CD4-positive, alpha-beta T cell treated with Interleukin-17A for 1 hour (primary cell): ENCODE measurements at places on chromosomes 7 and 10.

GRCh38 chr7:149310113-149310836, 48.3 kb downstream of the ZNF783 start:
- DNase-seq = peak; percentile 45

GRCh38 chr7:137753948-137754851, 92.6 kb downstream of the DGKI start:
- no peak for DNase-seq

DNA sequence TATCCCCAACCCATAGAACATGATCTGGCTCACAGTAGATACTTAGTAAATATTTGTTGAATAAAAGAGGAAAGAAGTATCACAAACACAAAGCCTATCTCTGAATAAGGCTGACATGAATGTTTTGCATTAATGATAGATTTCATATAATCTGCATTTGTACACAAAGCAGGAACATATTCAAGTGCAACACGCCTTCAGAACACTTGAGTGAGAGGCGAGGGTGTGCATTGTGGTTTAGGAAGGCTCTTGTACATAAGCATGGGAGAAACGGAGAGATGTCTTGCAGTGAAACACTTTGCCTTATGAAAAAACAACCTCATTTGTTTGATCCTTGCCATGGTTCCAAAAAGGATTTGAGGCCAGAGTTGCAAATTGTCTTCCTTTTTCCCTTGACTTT, 14.1 kb upstream of the SFMBT2 start:
- no peak for DNase-seq

DNA sequence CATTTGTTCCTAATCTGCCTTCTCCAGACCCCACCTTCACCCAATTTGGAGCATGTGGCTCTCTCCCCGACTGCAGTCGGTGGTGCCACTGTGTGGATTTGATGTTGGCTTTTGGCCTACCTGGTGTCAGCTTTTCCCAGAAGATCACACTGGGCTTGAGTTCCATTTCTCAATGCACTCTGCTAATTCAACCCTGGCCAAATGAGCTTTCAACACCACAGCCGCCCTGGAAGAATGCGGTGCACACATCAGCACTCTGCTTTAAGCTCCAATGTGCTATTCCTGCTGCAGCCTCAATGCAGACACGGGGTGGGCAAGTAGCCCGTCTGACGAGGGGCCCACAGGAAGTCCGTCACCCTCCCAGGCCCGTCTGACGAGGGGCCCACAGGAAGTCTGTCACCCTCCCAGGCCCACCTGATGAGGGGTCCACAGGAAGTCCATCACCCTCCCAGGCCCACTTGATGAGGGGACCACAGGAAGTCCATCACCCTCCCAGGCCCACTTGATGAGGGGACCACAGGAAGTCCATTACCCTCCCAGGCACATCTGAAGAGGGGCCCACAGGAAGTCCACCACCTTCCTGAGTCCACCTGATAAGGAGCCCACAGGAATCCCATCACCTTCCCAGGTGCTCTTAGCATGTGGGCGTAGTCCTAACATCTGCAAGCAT, 64.4 kb downstream of the ASB13 start:
- DNase-seq = no peak

DNA sequence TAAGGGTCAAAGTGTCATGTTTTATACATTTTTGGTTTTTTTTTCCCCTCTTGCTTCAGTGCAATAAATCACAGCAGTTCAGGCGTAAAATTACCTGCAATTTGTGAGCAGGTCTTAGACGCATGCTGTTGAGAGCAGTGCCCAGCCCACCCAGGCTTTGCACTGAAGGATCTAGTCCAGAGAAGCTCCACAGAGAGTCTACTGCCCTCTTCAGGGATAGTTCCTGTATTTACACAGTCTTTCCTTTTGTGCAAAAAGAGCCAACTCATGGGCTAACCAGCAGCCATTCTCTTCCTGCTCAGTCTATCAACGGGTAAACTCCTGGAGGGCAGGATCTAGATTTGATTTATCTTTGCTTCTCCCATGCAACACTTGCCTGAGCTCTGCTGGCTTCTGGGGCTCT, 82.2 kb upstream of the NAMPT start:
- DNase-seq = peak; percentile 13

- no peak for DNase-seq
These were observed 37.3 kb upstream of the PDZD8 start for GRCh38 chr10:117412469-117413010.

DNA sequence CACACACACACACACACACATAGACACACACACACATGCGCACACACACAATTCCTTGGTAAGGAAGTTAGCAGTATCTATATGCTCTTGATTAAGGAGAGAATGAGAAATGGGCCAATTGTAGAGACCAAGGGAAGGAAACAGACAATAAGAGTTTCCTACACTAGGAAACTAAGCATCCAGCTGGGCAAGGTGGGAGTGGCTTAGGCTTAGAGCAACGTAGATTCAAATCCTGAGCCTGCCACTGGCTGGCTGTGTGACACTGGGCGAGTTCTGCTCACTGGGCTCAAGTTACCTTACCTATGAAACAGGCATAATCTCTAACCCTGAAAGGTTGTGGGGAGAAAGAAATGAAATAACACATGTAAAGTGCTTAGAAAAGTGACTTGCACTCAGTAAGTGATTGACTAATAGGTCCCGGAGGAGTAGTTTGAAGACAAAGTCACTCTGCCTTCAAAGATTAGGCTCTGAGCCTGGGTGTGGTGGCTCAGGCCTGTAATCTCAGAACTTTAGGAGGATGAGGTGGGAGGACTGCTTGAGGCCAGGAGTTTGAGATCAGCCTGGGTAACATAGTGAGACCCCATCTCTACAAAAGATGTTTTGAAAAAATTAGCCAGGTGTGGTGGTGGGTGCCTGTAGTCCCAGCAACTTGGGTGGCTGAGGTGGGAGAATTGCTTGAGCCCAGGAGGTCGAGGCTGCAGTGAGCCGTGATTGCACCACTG, 701.4 kb downstream of the PARD3 start:
- DNase-seq = no peak

DNA sequence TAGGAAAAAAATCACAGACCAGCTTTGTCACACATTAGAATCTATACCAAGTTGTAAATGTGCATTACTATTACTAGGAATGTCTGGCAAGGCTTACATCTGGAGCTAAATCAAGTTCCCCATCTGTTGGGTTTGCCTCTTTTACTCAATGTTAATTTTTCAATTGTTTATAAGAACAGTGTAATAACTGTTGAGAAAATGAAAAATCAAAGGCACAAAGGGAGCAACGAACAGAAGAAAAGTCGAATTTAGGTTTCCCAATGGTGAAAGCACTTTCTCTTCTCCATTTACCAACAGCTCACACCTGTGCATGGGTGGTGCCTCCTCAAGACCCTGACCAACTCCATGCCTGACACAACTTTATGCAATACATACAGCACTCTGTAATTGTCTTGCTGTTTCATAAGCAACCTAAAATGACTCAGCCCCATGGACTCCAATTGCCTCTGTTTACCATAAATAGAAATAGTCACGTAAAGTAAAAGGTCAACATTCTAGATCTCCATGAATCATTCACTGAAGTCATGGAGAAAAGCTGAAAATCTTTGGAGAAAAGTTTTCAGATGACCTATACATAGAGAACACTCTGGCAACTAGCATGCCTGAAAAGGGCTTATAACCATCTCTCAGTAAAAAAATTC, 95.5 kb upstream of the KCNIP2 start:
- DNase-seq = no peak

DNA sequence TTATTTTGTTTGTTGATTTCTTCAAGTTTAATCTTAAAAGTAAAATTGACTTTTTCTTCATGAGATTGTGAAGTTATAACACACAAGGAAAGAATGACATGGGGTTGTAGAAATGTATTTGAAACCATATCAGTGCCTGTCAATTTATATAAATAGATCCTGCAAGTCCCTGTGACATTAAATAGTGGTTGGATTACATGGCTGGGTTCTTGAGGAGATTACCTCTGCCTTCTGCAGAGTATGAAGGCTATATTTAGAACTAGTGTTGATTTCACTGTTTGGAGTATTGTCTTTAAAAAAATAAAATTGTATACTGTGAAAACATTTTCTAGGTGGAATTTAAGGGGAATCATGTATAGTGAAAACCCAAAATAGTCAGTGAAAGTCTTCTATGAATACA, 385.8 kb upstream of the SMIM30 start:
- DNase-seq = no peak

GRCh38 chr10:99938563-99938962, 71.2 kb downstream of the DNMBP start:
- DNase-seq = no peak

DNA sequence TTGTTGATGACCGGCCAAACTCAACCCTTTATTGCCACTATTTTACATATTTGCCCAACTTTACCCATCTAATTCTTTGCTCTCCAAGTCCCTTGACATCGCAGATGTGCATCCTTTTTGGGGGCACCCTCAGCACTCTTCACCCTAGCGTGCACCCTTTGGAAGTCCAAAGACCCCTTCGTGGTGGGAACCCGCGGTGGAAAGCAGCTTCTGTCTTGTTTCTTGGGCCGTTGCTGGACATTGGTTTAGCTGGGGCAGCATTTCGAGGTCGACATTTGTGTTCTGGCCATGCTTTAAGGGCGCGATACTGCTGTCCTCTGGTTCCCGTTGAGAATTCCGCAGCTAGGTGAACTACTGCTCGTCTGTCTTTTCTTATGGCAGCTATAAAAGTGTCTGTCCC, 326 bp upstream of the PAPOLB start:
- no peak for DNase-seq

DNA sequence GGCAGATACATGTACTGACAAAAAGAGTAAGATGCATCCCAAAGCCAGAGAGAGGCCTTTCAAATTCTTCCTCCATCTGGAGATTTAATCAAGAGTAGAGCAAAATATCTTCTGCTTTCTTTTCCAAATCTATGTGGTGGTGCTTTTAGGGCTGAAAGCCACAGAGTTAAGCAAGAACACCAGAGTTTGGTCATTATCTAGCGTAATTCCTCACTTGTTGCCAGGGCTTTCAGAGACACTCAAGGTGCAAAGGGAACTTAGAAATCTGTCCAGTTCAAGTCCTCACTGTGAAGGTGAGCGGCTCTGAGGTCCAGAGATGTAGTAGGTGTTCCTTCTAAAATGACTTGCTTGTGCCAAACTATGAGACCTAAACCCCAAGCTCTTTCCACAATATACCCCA, 10.9 kb upstream of the NFE2L3 start:
- no peak for DNase-seq

GRCh38 chr7:121107923-121108498, 119.5 kb downstream of the CPED1 start:
- DNase-seq = peak; percentile 62

- no peak for DNase-seq
These were observed 116.8 kb upstream of the JCAD start for GRCh38 chr10:30176182-30176581.

- no peak for DNase-seq
These were observed 80.8 kb downstream of the CYP26A1 start for GRCh38 chr10:93154531-93154930.

DNA sequence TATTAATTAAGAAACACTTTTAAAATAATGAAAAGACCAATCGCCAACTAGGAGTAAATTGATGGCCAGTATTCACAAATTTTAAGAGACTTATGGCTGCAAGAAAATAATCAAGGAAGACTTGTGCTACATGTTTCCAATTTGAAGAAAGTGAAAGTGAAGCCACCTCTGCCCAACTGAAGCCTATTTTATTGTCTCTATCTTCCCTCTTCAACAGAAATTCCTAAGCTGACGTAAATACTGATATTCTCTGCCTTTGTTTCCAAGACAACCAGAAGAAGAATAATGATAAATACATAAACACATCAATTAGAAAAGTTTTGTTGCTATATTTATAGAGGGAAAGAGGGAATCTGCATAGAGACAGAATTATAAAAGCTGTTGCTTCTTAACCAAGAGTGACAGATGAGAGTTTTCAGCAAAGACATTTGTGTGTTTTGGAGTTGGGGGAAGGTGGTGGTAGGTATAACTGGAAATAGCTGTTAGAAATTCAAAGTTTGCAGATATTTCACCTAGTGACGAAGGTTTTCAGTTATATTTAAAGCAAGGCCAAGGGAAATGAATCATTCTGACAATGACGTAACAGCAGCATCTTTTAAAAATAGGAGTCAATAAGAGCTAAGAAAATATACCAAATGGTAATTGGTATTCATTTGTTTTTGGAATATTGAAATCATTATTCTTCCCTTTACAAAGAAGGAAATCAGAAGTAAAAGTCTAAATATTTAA, 576.6 kb upstream of the SORCS1 start:
- DNase-seq = no peak

GRCh38 chr7:38584443-38585210, 46.5 kb downstream of the AMPH start:
- no peak for DNase-seq

DNA sequence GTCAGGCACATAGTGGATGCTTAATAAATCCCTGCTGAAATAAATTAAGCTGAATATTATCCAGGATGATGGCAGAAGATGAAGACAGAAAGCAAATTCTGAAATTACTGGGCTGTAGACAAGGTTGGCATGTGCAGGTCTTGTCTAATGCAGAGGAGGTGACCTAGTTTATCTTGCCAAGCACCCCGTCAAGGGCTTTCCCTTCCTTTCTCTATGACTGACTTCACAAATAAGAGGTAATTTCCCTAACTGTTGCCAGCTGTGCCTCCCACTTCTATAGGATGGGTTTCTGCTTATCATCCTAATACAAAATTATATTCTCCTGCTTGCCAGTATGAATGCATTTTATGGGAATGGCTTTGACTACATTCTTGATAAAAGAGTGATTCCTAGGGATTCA, 38.0 kb downstream of the LHFPL3 start:
- no peak for DNase-seq

- no peak for DNase-seq
These were observed 97.9 kb downstream of the TMEM168 start for GRCh38 chr7:112692333-112692732.

DNA sequence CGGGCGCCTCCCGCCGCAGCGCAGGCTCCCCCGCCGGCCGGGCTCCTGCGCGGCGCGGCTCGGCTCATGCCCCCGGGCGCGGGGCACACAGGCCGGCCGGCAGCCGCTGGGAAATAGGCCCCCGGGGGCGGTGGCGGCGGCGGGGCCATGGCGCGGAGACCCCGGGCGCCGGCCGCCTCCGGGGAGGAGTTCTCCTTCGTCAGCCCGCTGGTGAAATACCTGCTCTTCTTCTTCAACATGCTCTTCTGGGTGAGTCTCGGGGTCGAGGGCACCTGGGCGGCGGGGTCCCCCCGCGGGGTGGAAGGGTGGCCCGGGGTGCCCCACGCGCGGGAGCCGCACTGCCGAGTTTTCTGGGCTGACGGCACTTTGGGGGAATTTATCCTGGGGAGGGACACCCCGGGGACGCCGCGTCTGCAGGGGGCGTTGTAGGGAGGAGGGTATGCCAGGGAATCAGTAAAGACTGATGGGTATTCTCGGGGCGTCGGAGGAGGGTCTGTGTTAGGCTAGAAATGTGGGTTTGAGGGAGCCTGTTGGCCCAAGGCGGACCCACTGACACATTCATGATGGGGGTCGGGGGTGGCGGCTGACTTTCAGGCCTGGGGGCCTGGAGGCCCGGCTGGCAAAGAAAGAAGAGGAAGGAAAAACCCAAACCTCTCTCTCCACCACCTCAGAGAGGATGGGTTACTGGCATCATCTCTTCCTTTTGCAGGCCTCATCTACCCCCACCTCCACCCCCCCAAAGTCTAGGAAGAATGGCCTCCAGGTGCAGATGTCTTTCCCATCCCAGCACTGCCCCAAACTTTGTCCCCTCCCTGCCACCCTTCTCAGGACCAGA, 544 bp downstream of the TSPAN33 start:
- peak; percentile 18 for DNase-seq

- DNase-seq = no peak
These were observed 906.7 kb downstream of the GRID1 start for GRCh38 chr10:85459906-85460305.

GRCh38 chr10:10295537-10295936, 722.1 kb upstream of the CELF2 start:
- no peak for DNase-seq
